ENCODE measurements at places on chromosomes 3 and 15.

DNA sequence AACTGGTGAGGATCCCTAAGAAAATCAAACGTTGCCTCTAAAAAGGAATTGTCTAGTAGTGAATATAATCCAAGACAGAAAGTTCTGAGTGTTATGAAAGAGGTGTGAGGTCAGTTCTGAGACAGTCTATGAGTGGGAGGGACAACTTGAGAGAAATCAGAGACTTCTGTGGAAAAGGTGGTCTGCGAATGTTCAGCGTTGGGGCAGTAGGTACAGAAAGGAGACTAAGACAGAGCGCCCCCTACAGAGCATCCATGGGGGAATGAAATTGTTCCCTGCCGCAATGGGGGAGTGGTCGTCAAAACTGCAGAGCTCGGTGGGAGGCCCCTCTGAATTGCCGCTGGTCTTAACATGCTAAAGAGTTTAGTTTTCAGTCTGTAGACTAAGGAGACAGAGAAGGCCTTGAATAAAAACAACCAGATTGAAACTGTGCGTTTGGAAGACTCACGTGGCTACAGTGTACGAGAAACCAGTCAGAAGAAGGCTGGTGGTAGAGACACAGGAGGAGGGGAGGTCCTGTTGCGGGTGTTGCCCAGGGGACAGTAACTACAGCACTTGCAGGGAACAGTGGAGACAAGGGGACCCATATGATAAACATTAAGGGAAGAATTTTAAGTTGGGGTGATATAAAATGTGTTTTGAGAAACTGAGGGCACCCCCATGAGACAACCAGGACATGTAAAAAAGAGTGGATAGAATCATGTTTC is 6.9 kb downstream of the TNIK start:
- no peak for DNase-seq

- no peak for DNase-seq
Measured at GRCh38 chr3:73657186-73657585, 32.4 kb upstream of the PDZRN3 start.

DNA sequence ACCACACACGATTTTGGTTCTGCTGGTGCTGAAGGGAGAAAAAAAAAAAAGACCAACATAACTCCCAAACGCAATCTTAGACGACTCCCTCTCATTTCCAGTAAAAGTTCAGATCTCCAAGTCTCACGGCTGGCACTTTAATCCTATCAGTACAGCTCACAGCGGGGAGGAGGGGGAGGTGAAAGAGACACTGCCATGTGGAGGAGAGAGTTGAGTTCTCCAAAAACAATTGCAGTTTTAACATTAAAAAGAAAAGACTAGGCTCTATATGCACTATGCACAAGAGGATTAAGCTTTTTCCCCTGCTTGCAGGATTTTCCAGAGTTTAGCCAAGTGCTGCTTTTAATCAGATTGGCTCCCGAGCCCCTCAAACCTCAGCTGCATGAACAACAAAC is 16.8 kb downstream of the BMF start:
- DNase-seq, result no peak

GRCh38 chr3:156418428-156418827 is 136.5 kb downstream of the SSR3 start:
- DNase-seq, result no peak

- DNase-seq, result no peak
Measured at GRCh38 chr15:36644191-36644896, 64.9 kb downstream of the CDIN1 start.

GRCh38 chr15:94348084-94348483 is 116.7 kb downstream of the MCTP2 start:
- no peak for DNase-seq

GRCh38 chr3:191987831-191988350 is 526.9 kb downstream of the PYDC2 start:
- no peak for DNase-seq
